ENCODE measurements at places on chromosomes 7 and 10.

DNA sequence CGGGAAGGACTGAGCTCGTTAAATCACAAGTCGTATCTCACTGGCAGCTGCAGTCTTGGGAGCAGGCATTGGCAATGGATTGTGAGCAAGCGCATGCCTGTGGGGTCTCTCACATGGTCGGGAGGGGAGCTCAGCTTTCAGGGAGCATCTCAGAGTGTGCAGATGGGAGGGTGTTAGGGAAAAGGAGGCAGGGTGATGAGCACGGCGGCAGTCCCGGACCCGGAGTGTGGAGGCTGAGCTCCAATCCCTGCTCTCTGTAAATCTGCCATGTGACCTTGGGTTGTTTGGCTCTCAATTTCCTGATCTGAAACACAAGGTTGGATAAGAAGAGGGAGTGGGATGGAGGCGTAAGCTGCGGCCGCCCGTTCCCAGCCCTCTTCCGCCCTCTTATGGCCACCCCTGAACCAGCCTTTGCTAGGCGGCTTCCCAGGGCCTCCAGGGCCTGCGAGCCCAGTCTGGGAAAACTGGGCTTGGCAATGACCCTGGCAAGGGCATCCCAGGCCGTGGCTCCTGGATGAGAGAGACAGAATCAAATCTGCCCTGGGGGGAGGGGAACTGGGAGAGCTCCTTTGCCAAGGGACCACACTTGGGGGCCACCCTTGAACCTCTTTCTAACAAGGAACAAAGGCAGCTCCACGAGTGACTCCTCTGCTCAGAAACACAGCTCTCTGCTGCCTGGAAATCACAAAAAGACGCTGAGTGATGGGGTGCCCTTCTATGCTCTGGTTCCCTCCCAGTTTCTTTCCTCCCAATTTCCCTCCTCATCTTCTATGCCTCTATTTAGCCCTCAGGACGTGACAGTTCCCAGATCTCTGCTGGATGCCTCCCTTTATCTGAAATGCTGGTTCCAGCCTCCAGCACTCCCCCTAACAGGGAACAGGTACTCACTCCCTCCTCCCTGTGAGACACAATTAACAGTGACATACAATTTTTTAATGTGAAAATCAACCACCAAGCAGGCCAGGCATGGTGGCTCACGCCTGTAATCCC is 41.7 kb upstream of the LOXL4 start:
- no peak for DNase-seq

DNA sequence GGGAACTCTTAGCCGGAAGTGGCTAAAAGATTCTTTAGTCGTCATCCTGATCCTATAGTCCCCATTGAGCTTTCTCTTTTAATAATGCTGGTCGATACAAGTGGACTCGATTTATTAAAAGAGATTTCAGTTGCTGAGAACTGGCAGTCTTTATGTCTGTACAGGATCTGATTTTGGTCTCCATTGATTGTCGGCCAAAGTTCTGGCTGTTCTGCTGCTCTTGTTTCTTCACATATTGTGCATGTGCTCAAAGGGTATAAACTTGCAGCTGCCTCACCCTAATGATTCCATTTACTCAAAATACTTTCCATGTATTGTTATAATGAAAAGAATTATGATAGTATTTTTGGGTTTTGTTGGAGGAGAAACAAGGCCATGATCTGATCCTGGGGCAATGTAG is 100.7 kb upstream of the CTTNBP2 start:
- DNase-seq, result no peak

DNA sequence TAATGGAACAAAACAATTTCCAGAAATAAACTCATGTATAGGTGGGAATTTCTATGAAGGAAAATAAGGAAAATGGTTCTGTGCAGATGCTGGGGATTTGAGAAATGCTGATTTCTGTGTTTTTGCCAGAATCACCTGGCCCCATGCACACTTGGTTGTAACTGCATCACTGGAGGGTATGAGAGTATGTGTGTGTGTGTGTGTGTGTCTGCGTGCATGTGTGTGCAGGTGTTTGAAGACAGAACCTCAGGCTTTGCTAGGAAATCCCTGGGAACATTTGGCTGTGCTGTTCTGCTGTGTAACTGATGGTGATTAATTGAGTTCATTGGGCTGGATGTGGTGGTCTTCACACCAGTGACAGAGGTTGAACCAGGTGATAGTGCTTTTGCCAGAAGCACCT is 141.6 kb downstream of the CAMK1D start:
- no peak for DNase-seq

DNA sequence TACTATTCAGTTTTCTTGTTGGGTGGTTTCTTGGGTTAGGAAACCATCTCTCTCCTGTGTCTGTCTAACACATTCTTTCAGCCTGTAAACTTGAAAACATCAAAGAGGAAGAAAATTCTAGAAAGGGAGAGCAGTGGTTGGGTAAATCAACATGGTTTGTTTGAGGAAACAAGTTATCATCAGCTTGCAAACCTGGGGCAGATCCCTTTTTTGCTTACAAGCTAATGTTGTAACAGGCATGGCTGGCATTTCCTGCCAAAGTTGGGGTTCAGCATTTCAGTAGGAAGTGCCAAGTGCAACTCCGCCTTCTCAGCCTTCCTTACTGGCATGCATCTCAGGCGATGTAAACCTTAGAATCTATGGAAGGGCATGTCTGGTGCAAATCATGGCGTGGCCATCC is 112.6 kb downstream of the EEPD1 start:
- DNase-seq, result no peak

GRCh38 chr7:131527456-131527855 is 29.0 kb downstream of the PODXL start:
- DNase-seq, result no peak

- DNase-seq, result no peak
These were observed 55.6 kb downstream of the CHST15 start for GRCh38 chr10:124037784-124038183.

DNA sequence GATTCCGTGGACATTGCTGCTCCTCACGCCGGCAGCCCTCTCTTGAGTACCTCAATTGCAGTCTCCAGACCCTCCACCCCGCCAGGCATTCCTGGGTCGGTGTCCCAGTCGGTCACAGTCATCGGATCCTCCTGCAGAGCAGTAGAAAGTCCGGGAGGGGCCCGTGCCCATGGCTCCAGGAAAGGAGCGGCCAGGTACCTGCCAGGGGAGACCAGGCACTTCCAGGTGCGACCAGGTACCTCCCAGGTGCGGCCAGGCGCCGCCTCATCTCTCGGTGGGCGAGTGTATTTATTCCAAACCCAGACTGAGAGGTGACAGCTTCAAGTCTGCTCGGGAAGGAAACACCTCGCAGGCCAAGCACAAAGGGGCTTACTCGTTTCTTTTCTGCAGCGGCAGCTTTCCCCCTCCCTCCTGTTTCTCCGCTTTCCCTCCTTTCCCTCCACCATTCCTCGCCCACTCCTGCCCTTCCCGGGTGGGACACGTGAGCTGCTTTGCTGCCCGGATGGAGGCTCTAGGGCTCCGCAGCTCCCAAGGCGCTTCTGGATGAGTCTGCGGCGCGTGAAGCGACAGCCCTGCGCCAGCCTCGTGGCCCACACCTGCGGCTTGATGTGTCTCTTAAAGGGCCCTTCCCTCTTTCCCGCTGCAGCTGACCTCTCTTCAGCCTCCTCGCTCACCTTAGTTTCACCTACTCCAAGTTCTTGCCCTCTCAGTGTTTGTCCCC is 39.4 kb upstream of the AGK start:
- no peak for DNase-seq

- DNase-seq, result no peak
These were observed 108.6 kb downstream of the NSUN6 start for GRCh38 chr10:18542832-18543231.

- DNase-seq, result no peak
These were observed 162.1 kb downstream of the NRG3 start for GRCh38 chr10:82037076-82037475.

- DNase-seq, result no peak
These were observed 19.3 kb downstream of the EIF3A start for GRCh38 chr10:119061352-119061751.
